K562 (cell line): ENCODE measurements at places on chromosomes 11 and 22. TPM values are rescaled to one million over a fixed set of nuclear protein-coding genes. Genes with fewer than 3 reads are reported as not detected.

- no peaks in the 10 kb centered on the region for H3K27me3 ChIP-seq
- peaks cover 13% of the 10 kb centered on the region for H3K4me1 ChIP-seq
- H3K4me3 ChIP-seq = no peak overlapping the region
- H3K27ac ChIP-seq = no peak overlapping the region
Observed at GRCh38 chr22:23685205-23685784, 5.5 kb upstream of the RGL4 start.

DNA sequence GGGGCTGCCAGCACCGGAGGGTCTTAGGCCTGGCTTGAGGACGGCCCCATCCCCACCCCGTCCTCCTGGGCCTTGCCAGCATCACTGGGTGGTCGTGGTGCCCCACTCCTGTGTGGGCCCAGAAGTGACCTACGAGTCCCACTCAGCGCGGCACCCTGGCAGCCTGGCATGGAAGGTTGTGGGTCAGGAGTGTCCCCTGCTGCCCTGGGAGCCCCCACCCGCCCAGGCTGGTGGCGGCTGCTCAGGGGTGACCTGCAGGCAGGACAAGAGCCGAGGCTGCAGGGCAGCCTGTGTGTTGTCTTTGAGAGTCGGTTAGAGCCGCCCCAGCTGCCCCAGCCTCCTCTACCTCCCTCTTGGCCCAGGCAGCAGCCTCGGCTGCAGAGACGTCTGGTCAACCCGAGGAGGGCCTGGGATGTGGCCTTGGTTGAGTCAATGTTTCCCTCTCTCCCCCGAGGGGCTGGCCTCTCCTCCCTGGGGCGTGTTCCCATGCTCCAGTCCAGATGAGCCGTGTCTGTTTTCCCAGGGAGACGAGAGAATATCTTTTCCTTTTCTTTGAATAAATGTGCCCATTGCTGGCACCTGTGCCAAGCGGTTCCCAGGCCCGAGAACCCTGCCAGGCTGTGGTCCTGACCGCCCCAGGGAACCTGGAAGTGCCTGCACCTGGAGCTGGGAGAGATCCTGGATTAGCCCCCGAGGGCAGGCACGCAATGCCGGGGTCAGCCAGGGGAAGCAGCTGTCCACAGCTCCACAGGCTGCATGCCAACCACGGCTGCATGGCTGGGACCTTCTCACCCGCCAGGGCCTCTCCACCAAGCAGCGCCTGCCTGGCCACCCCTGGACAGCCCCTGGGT is 35.7 kb upstream of the MUC5AC start:
- no peak overlapping the region for H3K4me3 ChIP-seq
- H3K36me3 ChIP-seq = no peaks in the 10 kb centered on the region
- no peak for DNase-seq
- H3K27me3 ChIP-seq = no peaks in the 10 kb centered on the region

DNA sequence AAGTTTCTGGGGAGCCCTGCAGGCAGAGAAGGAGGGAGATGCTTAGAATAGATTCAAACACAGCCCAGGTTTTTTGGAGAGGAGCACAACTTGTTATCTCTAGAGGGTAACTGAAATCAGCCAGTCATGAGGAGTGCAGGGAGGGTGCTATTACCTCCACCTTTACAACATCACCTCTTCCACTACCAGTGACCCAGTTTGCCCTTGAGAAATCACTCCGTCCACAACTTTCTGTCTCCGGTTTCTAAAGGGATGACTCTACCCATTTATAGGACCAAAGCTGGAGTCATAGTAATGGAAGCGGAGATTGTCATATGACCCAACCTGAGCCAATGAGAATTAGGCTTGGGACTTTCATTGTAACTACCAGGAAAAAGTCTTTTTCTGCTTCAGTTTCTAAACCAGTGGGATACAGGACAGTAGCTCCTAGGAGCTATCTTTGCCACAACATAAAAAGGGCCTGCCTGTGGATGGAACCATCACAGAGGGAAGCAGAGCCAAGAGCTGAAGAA is 131.2 kb upstream of the SERPIND1 start:
- no peaks in the 10 kb centered on the region for H3K36me3 ChIP-seq
- no peaks in the 10 kb centered on the region for H3K4me1 ChIP-seq
- peaks cover 38% of the 10 kb centered on the region for H3K27me3 ChIP-seq
- no peak overlapping the region for H3K27ac ChIP-seq

DNA sequence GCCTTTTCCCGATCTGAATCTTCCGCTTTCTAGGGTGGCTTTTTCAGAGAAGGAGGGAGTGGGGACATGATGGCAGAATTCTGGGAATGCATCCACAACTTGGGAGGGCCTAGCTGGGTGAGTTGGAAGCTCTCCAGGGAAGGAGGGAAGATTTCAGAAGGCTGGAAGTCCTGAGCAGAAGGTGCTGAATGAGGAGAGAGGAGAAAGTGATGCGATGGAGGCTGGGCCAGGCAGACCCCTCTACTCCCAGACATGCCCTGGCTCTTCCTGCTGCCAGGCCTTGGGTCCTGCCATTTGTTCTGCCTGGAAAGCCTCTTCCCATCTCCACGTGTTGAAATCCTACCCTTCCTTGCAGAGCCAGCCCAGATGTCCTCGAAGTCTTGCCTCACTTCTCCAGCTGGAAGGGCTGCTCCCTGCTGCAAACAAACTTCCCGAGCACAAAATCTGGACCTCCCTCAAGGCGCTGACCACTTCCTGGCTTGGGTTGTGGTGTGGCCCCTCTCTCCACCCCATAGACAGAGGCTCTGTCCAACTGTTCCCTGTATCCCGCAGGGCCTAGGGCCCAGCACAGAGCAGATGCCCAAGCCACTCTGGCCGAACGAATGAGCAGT is 16.8 kb downstream of the LRRC32 start:
- H3K4me1 ChIP-seq = peaks cover 20% of the 10 kb centered on the region
- H3K36me3 ChIP-seq = no peaks in the 10 kb centered on the region
- H3K27me3 ChIP-seq = no peaks in the 10 kb centered on the region
- DNase-seq = no peak
- peak overlapping the region; percentile 17; the same call in 1 of the 3 replicates for H3K27ac ChIP-seq

- H3K27ac ChIP-seq = no peak overlapping the region
- H3K4me1 ChIP-seq = no peaks in the 10 kb centered on the region
- H3K36me3 ChIP-seq = no peaks in the 10 kb centered on the region
- no peak overlapping the region for H3K4me3 ChIP-seq
Observed at GRCh38 chr11:130719220-130719915, 196.9 kb downstream of the SNX19 start.

DNA sequence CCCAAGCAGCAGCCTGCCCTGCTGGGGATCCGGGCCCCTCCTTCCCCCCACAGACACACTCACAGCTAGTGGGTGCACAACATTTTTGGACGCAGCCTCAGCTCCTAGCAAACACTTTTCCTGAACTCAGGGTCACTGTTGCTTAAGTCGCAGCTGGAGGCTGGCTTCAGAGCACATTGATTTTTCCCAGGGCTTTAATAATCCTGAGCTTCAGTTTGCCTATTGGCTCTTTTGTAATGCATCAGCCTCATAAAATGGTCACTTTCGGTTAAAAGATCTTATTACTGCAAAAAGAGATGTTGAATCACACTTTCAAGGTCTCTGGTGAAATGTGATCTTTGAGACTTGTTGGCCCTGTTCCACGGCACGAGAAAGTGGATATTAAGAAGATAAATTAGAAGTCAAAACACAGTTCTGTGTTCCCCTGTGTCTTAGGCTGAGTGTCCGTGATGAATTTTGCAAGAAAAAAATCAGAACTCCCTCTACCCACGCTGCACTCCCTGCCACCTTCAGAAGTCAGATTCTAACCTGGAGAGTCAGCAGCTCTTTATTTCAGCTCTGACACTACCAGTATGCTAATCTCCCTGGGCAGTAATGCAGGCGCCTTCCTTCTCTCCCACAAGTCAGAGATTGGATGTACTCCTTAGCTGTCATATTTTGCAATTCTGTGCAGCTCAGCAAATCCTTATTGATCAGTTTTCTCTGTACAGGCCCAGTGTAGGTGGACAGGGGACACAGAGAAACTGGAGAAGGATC is 158.2 kb upstream of the E2F8 start:
- H3K27me3 ChIP-seq = peaks cover 29% of the 10 kb centered on the region
- no peak overlapping the region for H3K27ac ChIP-seq
- H3K36me3 ChIP-seq = no peaks in the 10 kb centered on the region
- 0 out of 3 replicates have a peak, but pooled peaks cover 2% of the 10 kb centered on the region for H3K4me1 ChIP-seq
- no peak for DNase-seq

DNA sequence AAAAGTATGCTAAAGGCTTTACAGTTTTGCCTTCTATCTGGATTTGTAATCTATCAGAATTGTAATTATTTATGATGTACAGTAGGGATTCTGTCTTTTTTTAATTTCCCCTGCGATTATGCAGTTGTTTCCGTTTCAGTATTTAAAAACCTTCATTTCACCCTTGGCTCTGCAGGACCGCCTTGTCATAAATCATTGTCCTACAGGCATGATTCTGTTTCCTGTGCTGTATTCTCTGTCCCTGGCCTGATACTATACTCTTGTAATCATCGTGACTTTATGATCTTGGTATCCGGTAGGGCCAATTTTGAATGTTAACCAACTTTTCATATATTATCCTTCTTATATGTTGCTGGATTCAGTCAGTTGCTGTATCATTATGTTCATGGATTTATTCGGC is 151.7 kb downstream of the ATXN10 start:
- H3K4me3 ChIP-seq = no peak overlapping the region
- no peaks in the 10 kb centered on the region for H3K4me1 ChIP-seq

DNA sequence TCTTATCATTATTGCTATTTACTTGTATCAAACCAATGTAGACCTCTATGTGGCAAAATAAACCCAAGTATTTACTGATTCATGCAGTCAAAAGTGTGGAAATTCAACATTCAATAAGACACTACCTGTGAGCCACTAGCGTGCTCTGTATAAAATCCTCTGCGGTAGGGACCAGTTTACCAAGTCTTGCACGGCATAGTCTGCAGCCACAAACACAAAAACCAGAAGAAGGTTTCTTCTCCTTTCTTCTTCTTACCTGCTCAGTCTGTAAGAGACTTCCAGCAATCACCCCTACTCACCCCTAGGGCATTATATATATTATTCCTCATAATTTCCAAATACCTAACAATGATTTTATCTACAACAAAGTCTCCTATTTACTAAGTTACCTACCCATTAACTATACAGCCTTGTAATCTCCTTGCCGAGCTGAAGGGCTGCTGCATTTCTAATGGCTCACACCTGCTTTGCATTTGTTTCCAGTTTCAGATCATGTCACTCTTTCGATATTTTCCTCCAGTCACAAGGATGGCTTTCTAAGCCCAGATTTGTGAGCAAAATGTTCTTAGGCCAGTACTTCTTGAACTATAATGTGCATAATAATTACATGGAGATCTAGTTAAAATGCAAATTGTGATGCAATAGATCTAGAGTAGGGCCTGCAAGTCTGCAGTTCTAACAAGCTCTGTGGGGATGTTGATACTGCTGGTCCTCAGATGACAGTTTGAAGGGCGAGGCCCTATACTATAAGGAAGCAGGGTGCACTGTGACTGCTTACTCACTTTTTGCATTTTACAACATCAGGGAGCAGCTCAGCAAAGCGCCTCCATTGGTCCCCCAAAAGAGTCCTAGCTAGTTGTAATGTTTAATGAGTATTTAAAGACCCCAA is 191.9 kb upstream of the DDI1 start:
- H3K27ac ChIP-seq = no peak overlapping the region
- no peaks in the 10 kb centered on the region for H3K36me3 ChIP-seq
- H3K27me3 ChIP-seq = no peaks in the 10 kb centered on the region
- no peak overlapping the region for H3K4me3 ChIP-seq

The RPS6KA4 gene
- total RNA-seq = 20.4 and 23.8 TPM in 2 replicates

The C22orf23 gene
- total RNA-seq = 0.49 and 0.64 TPM in 2 replicates
